NCI-H1417 (cell line): ENCODE measurements at places on chromosomes 7 and 10.

DNA sequence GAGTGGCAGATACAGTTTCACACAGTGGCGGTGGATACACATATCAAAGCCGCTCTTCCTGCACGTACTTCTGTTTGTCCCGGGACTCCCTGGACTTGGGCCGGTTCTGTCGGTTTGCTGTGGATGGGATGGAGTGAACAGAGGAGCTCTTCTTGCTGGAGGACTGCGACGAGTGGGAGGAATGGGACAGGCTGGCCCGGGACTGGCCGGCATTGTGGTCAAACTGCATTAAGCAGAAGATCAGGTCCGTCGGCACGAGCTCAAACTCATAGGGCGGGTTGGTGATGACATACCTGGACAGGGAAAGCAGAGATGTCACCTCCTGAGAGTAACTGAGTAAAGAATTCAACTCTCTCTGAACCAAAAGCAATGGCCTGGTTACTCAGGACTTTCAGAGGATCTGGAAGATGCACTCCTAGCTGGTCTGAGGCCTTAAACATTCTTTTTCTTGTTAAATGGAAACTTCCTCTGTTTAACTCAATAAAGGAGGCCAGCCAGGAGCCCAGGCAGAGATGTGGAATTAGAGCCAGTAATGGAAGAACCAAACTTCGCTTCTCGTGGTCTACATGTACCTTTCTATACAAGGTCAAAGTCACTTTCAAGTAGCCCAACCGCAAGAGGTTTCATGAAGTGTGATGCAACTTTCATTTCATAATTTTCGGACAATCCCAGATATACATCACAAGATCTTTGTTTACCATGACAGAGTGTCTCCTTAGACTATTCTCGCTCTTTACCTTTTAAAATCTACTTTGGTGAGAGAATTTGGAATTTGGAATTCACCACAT, 750.2 kb downstream of the KCNMA1 start:
- no peak for DNase-seq

DNA sequence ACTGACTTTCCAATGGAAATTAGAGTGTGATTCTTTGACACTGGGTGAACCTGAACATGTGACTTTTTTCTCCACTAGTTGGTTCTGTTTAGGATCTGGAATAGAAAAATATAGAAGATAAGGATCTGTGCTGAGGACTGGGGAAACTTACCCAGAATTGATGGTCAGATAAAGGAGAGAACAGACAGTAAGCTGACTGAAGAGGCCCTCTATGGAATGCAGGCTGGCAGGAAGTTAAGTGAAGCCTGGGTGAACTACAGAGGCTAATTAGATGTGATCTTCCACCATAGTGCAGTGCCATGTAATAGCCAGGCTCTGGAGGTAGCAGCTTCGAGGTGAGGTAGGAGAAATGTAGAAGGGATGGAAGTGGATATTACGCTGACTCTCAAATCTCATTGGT, 455.3 kb downstream of the PLXDC2 start:
- DNase-seq, result no peak

DNA sequence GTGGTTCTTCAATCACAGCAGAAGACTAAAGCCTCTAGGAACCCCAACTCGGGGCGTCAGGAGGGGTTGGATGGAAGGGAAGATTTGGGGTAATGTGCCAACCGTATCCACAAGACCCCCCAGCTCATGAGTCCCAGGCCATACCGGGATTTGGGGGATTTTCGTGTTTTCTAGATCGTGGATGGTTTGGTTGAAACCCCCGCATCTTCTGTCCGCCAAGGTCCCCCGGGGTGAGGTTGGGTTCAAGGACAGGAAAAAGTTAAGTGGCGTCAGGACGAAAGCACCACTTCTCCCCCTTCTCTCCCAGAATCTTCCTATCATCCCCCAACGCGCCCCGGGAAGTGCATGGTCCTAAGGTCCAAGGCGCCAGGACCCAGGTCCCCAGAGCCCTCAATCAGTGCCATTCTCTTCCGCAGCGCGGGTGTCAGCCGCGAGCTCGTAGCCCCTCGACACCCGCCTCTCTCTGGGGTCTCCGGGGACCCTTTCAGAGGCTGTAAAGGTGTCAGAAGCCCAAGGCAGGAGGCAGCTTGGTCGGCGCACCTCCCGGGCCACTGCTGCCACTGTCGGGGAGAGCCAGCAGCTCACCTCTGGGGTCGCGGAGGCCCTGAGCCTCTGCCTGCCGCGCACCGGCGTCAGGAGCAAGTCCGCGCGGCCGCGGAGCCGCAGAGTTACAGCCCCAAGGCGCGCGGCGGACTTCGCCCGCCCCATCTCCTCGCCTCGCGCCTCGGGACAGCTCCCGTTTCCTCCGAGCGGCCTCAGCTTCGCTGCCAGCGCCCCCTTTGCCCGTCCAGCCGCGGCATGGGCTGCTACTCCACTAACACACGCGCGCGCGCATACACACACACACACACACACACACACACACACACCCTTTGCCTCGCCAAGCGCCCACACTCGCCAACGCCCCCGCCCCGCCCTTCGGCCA, 1.5 kb downstream of the MKX start:
- DNase-seq, result no peak

DNA sequence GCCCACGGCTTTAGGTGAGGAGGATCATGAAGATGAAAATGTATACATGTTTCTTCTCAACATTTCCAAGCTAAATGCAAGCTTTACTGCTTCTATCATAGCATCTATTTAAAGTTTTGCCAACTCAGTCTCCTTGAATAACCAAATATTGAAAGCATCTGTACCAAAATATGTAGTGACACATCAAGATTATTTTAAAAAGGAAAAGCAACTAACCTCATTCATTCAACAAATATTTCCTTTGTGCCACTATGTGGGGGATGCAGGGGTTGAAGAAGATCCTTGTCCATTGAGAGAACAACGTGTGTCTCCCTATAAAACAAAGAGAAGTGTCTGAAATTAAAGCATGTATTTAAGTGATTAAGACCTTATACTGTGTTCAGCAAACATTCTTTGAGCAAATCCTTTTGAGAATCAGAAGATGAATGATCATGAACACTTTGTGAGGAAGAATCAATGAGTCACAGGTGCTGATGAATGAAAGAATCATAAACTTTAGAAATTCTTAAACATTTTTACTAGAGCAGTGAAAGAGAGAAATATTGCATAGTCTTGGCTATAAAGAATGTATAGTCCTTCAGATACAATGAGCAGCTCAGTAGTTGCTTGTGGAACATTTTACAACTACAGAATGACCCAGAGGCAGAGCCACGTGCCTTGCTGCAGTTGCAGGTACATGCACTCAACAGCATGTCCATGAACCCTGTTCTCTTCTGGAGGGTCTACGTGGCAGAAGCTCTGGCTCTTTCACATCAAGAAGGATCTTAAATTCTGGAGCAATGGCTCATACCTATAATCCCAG, 13.9 kb downstream of the TAS2R60 start:
- DNase-seq, result no peak

GRCh38 chr10:116073510-116073909, 199.5 kb downstream of the GFRA1 start:
- DNase-seq, result no peak

DNA sequence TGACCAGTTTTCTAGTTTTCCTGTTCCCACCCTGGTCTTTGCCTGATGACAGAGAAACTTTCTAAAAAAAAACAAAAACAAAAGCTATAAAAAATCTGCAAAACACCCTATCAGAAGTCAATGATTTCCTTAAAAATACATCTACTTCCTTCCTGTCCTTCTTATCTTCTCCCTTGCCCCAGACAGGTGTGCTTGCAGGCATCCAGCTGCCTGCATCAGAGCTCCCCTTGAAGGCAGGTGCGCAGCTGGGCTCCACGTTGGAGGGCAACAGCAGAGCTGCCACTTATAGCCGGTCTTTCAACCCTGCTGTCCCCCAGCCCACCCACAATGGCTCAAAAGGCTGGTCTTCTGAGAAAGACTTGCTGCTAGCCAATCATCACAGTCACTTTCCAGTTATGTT, 29.8 kb downstream of the UBE2D4 start:
- DNase-seq, result no peak
